T-helper 9 cell (primary cell): ENCODE measurements at places on chromosomes 6 and 20.

DNA sequence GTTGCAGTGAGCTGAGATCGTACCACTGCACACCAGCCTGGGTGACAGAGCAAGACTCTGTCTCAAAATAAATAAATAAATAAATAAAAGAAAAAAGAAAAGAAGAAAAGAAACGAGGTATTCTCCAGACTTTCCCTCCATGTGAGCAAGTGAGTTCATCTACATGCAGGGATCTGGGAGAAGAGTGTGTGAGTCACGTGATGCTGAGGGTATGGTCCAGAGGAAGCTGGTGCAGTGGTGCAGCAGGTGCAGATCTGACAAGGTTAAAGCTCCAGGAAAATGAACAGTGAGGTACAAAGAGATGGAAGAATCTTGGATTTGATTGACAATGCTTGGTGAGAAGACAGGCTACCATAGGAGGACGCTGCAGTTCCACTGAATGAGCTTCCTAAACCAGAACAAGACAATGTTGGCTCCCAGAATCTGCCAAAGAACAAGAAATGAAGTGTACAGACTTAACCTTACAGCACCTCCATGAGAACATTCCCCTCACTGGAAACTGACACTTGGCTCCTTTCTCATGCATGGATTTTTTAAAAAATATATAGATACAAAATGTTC is 79.5 kb upstream of the BTBD3 start:
- DNase-seq: no peak

- no peak for DNase-seq
Measured at GRCh38 chr6:167851370-167851952, 24.8 kb downstream of the AFDN start.

DNA sequence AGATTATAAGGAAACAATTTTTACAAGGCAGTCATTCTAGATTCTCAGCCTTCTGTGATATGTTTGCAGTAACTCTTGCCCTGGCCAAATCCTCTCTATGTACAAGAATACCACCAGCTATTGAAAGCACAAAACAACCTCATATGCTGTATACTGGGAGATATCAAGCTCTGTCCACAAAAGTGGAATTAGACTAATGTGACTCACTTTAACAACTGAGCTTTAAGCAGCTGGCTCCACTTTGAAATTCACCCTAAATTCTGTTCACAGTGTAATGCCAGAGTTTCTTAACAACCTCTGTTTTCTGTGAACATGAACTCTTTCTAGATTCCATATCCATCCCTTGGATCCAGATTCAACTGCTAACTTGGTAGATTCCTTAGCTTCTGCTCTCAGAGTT is 47.6 kb downstream of the CHD6 start:
- DNase-seq: no peak

GRCh38 chr6:63926950-63927927 is 291.6 kb downstream of the PHF3 start:
- no peak for DNase-seq

GRCh38 chr20:10261702-10262101 is 43.1 kb downstream of the SNAP25 start:
- no peak for DNase-seq

DNA sequence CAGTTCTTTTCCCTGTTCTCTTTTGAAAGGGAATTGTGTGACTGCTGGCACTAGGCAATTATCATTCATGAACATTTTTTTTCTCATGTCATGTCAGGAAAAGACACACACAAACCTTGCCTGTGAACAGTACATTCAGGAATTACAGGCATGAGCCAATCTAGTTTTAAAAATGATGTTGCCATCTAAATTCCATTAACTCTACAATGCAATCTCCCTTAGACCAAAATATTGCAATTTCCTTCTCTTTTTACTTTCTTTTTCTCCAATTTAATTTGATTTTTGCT is 127.5 kb upstream of the STMND1 start:
- DNase-seq: no peak

DNA sequence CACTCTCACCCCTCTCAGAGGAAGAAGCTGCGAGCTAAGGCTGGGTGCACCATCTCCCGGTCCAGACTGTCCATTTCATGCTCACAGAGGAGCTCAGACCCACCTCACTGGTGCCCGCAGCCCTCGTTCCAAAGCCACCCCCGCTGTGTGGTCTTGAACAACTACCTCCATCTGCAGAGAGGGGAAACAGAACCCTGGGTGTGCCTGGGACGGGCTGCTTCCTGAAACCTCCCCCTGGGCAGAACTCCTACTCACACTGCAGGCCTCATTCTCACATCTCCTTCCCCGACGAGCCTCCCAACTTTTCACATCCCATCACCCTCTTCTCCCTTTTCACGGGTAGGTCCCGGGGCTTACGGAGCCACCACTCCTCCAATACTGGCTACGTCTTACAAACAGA is 18.1 kb downstream of the PMEPA1 start:
- no peak for DNase-seq

- DNase-seq: no peak
Measured at GRCh38 chr6:5592886-5593519, 331.7 kb downstream of the FARS2 start.

GRCh38 chr6:20217324-20217855 is 5.1 kb upstream of the MBOAT1 start:
- no peak for DNase-seq

DNA sequence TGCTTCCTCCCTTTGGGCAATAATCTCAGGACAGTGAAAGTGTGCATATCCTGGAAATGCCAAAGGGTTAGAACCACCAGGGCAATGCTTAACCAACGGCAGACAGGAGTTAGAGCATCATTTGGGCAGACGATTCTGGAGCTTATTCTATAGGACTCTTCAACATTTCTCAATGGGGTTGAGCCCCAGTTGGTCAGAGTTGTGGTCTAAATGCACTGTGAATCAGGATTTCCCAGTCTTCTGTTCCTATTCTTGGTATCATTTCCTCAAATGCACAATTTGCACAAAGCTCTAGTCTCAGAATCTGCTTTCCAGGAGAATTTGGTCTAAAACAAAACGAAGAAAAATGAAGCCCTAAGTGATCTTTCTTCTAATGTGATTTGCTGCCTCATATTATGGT is 389.6 kb upstream of the JAG1 start:
- no peak for DNase-seq

GRCh38 chr20:37990571-37991151 is 42.6 kb downstream of the TTI1 start:
- peak; percentile 7 for DNase-seq

- DNase-seq: no peak
Measured at GRCh38 chr6:150735341-150735851, 130.1 kb upstream of the MTHFD1L start.

GRCh38 chr6:4291453-4292403 is 156.4 kb upstream of the ECI2 start:
- DNase-seq: no peak

DNA sequence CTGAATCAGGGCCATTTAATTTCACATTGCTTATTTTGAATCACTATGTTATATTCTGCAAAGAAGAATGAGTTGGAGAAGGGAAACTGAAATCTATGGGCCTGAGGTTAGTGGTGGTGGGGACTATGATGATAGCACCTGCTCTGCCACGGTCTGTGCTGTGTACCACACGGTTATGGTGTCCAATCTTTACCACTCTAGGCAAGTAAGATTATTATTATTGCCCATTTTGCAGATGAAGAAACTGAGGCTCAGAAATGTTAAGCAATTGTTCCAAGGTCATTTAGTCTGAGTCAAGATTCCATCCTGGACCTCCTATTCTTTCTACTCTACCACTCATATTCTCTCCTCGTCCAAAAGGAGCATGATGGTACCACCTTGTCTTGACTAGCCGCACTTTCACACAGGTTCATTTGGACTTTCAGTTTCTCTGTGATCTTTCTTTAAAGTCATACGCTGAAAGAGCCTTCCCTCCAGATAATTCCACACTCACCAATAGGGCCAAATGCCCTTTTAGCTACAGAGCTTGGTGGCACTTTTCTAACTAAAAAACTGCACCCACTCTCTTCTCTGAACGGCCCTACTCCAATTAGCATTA is 56.2 kb downstream of the GFOD1 start:
- no peak for DNase-seq

DNA sequence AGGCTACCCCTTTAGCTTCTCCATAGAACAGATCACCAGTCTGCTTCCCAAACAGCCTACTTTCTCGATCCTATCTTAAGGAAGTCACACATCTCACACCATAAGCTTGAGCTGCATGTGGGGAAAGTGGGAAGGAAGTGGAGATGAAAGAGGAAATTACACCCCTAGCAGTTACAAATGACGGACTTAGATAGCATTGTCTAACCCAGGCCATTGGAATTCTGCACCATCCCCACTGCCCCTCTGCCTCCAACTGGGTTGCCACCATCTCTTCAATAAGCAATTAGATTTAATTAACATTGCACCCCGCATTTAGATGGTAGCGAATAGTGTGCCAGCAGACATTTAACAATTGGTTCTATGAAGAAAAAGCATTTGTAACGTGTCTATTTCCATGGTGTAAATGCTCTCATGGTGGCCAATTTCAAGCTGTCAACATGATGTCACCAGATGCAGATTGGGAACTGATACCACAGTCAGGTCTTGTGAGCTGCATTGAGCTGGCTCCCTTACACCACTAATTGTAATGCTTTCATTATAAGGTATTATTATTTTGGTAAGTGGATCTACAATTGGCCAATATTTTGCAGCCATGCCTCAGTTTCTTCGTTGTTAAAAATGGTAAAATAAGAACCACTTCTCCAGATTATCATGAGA is 124.7 kb downstream of the CD24 start:
- no peak for DNase-seq

DNA sequence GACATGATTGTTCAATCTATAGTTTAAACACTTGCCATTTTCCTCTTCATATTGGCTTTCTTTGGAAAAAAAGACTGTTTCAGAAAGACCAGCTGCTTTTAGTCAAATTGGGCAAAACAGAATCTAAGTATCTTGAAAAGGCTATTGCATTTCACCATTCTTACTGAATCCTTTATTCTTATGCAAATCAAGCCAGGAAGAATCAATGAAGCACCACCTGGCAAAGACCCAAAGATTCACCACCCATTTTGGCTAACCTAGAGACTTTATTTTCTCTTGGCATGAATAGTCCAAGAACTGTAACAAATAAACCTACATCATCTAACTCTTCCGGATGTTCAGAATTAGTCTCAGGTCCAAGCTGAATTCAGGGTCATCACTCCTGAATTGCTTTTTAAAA is 71.3 kb upstream of the EYA4 start:
- no peak for DNase-seq

DNA sequence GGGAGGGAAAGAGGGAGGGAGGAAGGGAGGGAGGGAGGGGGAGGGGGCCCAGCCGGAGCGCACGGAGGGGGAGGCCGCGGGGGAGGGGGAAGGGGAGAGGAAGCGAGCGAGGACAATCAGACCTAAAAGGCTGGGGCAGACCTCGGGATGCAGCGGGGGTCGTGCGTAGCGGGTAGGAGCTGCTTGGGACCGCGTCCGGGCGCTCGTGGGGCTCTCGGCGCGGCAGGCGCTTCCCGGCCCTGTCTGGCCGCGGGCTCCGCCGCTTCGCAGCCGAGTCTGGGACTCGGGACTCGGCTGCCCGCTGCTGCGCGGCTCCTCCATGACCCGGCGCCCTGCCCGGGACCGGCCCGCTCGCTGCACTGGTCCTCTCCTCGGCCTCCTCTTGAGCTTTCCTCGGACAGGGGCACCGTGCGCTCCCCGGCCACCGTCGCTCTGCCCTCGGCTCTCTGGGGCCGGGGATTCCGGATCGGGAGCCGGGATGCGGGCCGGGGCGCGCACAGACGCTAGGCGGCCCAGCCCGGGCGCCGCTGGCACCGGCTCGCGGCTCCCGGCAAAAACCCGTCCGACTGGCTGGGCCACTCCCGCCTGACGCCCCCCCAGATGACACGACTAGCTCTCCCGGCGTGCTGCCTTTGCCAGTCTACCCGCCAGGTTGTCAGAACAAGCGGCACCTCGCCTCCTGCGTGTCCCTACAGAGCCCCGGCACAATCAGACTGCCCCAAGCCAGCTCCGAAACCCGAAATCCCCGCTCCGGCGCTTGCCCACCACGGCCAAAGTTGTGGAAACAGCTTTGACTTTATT is 2.2 kb downstream of the TFAP2A start:
- no peak for DNase-seq

GRCh38 chr6:144843701-144844100 is 558.6 kb downstream of the UTRN start:
- no peak for DNase-seq

DNA sequence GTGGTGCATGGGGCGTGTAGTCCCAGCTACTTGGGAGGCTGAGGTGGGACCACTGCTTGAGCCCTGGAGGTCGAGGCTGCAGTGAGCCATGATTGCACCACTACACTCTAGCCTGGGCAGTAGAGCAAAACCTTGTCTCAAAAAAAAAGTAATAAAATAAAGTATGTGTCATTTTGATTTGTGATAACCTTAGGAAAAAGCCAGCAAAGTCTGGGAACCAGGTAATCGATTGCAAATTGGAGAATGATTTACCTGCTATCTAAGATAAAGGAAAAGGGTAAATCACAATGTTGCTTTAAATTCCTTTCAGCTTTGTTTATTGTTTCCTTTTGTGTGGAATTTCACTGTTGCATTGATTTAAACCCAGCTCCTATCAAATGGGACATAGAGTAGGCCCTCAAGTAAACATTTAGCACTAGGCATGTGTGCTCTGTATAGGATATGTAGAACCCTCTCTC is 59.0 kb downstream of the SGK1 start:
- no peak for DNase-seq

GRCh38 chr6:66126358-66126757 is 419.3 kb upstream of the EYS start:
- no peak for DNase-seq

GRCh38 chr6:147341486-147341885 is 137.3 kb downstream of the STXBP5 start:
- no peak for DNase-seq

- DNase-seq: no peak
Measured at GRCh38 chr20:53795170-53795569, 201.5 kb upstream of the ZNF217 start.

GRCh38 chr20:33209789-33210188 is 7.4 kb upstream of the BPIFA3 start:
- peak; percentile 11 for DNase-seq

GRCh38 chr20:52402514-52402913 is 210.9 kb upstream of the ZFP64 start:
- DNase-seq: no peak

- DNase-seq: no peak
Measured at GRCh38 chr6:109701774-109702173, 10.7 kb downstream of the FIG4 start.

GRCh38 chr6:138222901-138223546 is 4.7 kb upstream of the PBOV1 start:
- no peak for DNase-seq

DNA sequence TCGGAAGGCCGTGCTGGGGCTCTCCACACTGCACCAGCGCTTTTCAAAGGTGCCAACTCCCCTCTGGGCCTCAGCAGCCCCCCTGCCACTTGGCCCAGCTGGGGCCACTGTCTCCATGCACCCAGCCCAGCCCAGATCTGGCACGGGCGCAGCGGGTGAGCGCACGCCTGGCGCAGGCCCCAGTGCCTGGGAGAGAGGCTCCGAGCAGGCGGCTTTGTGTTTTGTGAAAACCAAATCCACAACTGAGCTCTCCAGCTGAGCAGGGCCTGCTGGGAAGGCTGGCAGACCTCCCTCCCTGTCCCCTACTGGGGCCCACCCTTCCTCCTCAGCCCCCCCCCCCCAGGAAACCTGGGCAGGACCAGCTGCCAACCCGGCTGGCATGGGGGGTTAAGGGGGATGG is 17.0 kb downstream of the MDGA1 start:
- DNase-seq: no peak
